ENCODE measurements at places on chromosomes 16 and 17. TPM values are rescaled to one million over a fixed set of nuclear protein-coding genes. Genes with fewer than 3 reads are reported as not detected.

- H3K36me3 ChIP-seq, result no peaks in the 10 kb centered on the region
- H3K27ac ChIP-seq, result no peak overlapping the region
- peaks cover 8% of the 10 kb centered on the region for H3K27me3 ChIP-seq
- H3K4me3 ChIP-seq, result no peak overlapping the region
- H3K4me1 ChIP-seq, result no peaks in the 10 kb centered on the region
Measured at GRCh38 chr17:187130-187529, 5.7 kb upstream of the DOC2B start.

DNA sequence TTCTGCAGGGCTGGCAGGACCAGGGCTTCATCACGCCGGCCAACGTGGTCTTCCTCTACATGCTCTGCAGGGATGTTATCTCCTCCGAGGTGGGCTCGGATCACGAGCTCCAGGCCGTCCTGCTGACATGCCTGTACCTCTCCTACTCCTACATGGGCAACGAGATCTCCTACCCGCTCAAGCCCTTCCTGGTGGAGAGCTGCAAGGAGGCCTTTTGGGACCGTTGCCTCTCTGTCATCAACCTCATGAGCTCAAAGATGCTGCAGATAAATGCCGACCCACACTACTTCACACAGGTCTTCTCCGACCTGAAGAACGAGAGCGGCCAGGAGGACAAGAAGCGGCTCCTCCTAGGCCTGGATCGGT is 1.4 kb downstream of the CDK5R1 start:
- no peak for DNase-seq
- H3K36me3 ChIP-seq, result no peaks in the 10 kb centered on the region
- H3K27me3 ChIP-seq, result no peaks in the 10 kb centered on the region
- no peak overlapping the region for H3K4me3 ChIP-seq

GRCh38 chr16:67386861-67387455 is 6.3 kb downstream of the TPPP3 start:
- no peaks in the 10 kb centered on the region for H3K36me3 ChIP-seq
- no peak for DNase-seq
- no peaks in the 10 kb centered on the region for H3K4me1 ChIP-seq
- no peak overlapping the region for H3K4me3 ChIP-seq
- H3K27ac ChIP-seq, result no peak overlapping the region
- peaks cover 20% of the 10 kb centered on the region for H3K27me3 ChIP-seq

DNA sequence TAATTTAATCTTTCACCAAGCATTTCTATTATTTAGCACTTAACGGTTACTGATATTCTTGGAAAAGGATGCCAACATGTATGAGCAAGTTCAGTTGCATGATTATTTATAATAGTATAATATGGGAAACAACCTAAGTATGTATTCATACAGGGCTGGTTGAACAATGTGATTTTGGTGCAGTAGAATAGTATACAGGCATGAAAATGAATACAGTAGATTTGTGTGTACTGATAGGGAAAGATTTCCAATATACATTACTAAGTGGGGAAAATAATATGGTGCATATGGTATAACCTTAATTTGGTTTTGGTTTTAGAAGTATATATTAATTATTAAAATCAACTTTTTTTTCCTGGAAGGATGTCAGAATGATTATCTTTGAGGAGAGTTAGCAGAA is 109.1 kb downstream of the SPECC1 start:
- no peak for DNase-seq
- no peak overlapping the region for H3K4me3 ChIP-seq
- H3K27ac ChIP-seq, result no peak overlapping the region
- H3K36me3 ChIP-seq, result no peaks in the 10 kb centered on the region

DNA sequence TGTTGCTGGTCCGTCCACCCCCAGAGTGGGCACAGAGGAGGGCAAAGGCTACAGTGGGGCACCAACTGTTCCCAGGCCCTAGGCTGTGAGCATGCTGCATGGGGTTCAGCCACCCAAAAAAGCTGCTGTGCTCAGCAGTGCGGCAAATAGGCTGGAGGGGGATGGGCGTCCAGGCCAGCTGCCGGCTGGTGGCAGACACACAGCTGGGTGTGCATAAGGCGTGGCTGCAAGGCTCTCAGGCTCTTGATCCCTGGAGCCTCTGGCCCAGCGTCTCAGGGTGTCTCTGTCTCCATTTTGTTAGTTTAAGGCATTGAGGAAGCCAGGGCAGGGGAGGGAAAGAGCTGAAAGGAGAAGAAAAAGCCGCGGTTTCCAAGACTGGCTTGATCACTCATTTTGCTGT is 8.8 kb downstream of the RPL19 start:
- peaks cover 3% of the 10 kb centered on the region for H3K36me3 ChIP-seq
- no peak for DNase-seq
- peaks cover 5% of the 10 kb centered on the region for H3K27me3 ChIP-seq
- H3K4me1 ChIP-seq, result peaks cover 13% of the 10 kb centered on the region
- no peak overlapping the region for H3K4me3 ChIP-seq

DNA sequence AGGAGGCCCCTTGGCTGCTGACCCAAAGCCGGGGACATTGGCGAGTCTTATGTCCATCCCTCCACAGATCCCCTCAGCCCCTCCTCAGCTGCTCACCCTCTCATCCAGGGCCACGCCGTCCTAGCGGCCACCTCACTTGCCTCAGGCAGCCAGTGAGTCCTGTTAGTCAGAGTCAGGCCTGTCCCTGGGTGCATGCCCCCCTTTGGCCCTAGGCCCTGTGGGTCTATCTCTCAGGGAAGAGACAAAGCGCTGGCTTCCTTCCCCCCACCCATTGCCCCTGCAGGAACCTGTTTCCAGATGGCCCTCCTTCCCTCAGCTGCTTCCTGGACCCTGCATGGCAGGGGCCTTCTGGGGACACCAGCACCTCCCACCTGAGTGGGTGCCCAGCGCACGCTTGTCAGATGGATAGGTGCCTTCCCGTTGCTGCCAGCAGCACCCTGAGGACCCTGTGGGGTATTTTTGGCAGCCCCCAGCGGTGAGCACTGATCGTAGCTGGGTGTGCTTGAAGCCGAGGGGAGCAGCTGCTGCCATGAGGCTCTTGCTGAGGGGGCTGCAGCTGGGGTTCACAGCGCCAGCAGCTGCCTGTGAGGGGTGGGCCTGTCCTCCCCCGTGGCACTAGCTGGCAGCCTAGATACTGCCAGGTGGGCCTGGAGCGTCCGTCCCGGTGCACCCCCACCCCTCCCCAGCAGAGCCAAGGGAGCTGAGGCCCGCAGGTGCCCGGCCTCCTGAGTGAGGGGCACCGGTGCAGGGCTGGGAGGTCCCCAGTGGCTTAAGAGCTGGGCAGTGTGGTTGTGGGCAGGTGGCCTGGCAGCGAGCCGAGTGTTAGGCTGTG is 8.4 kb downstream of the DBNDD1 start:
- H3K27me3 ChIP-seq, result no peaks in the 10 kb centered on the region
- no peak for DNase-seq
- no peaks in the 10 kb centered on the region for H3K36me3 ChIP-seq
- H3K4me3 ChIP-seq, result no peak overlapping the region
- H3K27ac ChIP-seq, result no peak overlapping the region

- no peak overlapping the region for H3K4me3 ChIP-seq
- peak; percentile 86 for DNase-seq
- no peaks in the 10 kb centered on the region for H3K36me3 ChIP-seq
- H3K27me3 ChIP-seq, result no peaks in the 10 kb centered on the region
- H3K27ac ChIP-seq, result no peak overlapping the region
- no peaks in the 10 kb centered on the region for H3K4me1 ChIP-seq
Measured at GRCh38 chr16:71961066-71962039, 38.8 kb downstream of the PKD1L3 start.

DNA sequence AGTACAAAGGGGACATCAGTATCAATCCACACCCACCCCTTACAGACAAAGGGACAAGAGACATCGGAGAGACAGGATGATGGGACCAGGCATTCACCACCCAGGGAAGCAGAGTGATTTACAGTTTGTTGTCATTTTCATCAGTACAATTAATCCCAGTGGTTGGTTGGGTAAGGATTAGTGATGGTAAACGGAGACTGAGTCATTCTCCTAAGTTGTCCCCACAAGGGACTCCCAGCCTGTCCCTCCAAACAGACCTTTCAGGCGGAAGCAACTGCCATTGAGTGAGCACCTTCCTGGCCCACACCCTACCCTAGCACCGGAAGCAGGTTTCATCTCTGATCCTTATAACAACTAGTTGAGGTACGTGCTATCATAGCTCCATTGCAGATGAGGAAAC is 11.2 kb downstream of the PPL start:
- no peak overlapping the region for H3K4me3 ChIP-seq
- H3K4me1 ChIP-seq, result no peaks in the 10 kb centered on the region
- no peaks in the 10 kb centered on the region for H3K36me3 ChIP-seq
- peaks cover 2% of the 10 kb centered on the region for H3K27me3 ChIP-seq

DNA sequence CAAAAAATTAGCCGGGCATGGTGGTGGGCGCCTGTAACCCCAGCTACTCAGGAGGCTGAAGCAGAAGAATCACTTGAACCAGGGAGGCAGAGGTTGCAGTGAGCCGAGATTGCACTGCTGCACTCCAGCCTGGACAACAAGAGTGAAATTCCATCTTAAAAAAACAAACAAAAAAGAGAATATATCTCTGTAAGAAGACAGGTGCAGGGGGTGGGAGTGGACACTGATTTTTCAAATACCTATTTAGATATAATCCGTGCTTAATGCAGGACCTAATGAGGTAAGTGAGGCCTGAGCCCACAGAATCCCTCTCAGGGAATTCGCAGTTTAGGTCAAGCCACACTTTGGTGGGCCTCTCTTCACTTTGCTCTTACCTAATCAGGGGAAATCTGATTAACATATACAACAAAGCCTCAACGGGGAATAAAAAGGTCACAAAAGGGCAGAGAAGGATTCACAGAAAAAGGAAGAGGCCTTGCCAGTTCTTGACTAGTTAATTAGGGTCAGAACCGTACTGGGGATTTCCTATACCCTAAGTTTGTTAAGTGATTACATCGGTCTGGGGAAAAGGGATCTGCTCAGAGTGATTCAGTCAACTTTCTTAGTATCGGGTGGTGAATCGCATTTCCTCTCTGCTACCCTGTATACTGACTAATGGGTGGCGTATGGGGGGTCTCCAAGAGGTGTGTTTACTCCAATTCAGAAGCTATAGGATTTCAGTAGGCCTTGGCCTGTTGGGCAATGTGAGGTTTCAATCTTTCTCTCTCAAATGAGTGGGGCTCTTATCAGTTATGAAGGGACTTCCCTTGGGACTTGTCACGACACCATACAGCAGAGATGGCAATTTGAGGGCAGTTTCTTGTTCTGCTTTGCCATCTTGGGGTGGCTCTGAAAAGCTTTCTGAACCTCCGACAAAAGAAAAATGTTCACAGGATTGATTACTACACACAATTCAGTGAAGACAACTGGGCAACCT is 1.9 kb upstream of the NFAT5 start:
- DNase-seq, result peak; percentile 17
- peaks cover 3% of the 10 kb centered on the region for H3K4me1 ChIP-seq

- DNase-seq, result no peak
- no peaks in the 10 kb centered on the region for H3K36me3 ChIP-seq
- H3K27ac ChIP-seq, result no peak overlapping the region
- H3K4me1 ChIP-seq, result no peaks in the 10 kb centered on the region
Measured at GRCh38 chr16:87930456-87930855, 5.9 kb downstream of the CA5A start.

DNA sequence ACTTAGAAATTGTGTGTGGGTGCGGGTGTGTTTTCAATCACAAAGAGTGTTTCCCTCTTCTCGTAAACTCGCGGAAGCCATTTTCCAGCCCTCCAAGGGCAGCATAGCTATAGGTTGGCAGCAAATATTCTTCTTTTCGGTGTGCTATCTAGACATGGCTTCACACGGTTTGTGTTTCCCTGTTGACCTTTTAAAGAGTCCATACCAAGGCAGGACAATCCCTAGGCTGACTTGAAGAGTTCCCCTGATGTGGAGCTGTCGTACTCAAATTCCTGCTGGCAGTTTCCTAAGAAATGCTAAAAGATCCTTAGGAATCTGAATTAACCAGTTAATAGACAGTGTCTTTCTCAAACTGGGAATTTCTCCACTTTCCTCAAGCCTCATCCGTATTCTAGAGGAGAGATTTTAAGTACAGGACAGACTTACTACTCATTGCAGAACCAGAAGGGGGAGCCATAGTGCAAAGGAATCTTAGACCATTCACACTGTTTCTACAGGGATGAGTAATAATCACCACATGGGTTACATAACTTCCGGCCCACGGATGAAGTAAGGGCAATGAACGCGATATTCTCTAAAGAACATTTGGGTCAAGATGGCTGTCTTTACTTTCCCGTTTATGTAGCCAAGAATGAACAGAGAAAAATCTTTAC is 288.6 kb upstream of the ELAC2 start:
- H3K4me3 ChIP-seq, result no peak overlapping the region
- no peaks in the 10 kb centered on the region for H3K4me1 ChIP-seq
- H3K27me3 ChIP-seq, result no peaks in the 10 kb centered on the region
- no peaks in the 10 kb centered on the region for H3K36me3 ChIP-seq
- peak; percentile 82 for DNase-seq

- H3K4me1 ChIP-seq, result no peaks in the 10 kb centered on the region
- H3K4me3 ChIP-seq, result no peak overlapping the region
- DNase-seq, result no peak
- no peaks in the 10 kb centered on the region for H3K27me3 ChIP-seq
Measured at GRCh38 chr16:28546626-28547025, 7.1 kb upstream of the SGF29 start.

DNA sequence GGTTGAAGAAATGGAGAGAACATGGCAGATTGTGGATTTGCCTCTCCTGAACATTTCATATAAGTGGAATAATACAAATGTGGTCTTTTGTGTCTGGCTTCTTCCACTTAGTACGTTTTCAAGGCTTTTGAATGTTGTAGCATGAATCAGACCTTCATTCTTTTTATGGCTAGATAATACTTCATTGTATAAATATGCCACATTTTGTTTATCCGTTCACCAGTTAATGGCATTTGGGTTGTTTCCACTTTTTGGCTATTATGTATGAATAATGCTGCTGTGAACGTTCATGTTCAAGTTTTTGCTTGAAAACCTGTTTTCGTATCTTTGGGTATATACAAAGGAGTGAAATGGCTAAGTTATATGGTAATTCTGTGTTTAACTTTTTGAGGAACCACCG is 130.4 kb downstream of the TANC2 start:
- peak overlapping the region; percentile 31 for H3K27ac ChIP-seq
- H3K4me1 ChIP-seq, result peaks cover 2% of the 10 kb centered on the region
- DNase-seq, result peak; percentile 75
- no peak overlapping the region for H3K4me3 ChIP-seq
- no peaks in the 10 kb centered on the region for H3K27me3 ChIP-seq

- no peak overlapping the region for H3K4me3 ChIP-seq
- no peaks in the 10 kb centered on the region for H3K27me3 ChIP-seq
- no peak for DNase-seq
- H3K27ac ChIP-seq, result no peak overlapping the region
Measured at GRCh38 chr17:66491213-66491612, 188.8 kb downstream of the PRKCA start.

DNA sequence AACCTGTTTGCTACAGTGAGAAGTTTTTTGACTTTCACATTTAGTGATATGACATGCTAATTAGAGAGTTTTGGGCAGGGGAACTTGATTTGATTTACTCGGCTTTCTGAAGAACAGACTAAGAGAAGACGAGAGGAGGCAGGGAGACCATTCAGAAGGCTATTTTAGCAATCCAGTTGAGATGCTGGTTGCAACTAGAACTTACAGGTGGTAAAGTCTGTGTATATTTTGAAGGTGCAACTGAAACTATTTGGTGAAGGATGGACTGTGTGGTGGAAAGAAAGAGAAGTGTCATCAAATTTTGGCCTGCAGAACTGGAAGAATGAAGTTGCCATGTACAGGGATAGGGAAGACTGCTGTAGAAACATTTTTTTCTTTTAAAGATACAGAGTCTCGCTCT is 42.2 kb upstream of the KPNB1 start:
- no peak overlapping the region for H3K27ac ChIP-seq
- no peak overlapping the region for H3K4me3 ChIP-seq
- H3K36me3 ChIP-seq, result peaks cover 4% of the 10 kb centered on the region
- no peak for DNase-seq

Gene CNTNAP1
- 40.1 TPM for total RNA-seq

Gene SEPTIN12
- total RNA-seq, result not detected

Gene ITGA2B
- total RNA-seq, result 0.26 TPM

Gene TPPP3
- 3.8 TPM for total RNA-seq

Gene RAMP2
- 0.26 TPM for total RNA-seq

Gene PGS1
- 29.8 TPM for total RNA-seq

Gene HOXB13
- not detected for total RNA-seq

Data from fibroblast of lung (primary cell).